Right cardiac atrium (tissue), 5 donors: ENCODE measurements at places on chromosomes 2 and 18. TPM values are rescaled to one million over a fixed set of nuclear protein-coding genes. Genes with fewer than 3 reads are reported as not detected.

VAMP5 gene
- 80.3 TPM for total RNA-seq

MERTK gene
- 9.1 TPM for total RNA-seq

C2orf81 gene
- 1.1 TPM for total RNA-seq

OTOS gene
- total RNA-seq, result not detected

MFSD6 gene
- total RNA-seq, result 30.6 TPM

SPTBN1 gene
- total RNA-seq, result 348 TPM

RGPD3 gene
- total RNA-seq, result 0.25 TPM

CD8A gene
- total RNA-seq, result 2.0 TPM

HOXD4 gene
- not detected for total RNA-seq

COL6A3 gene
- 191 TPM for total RNA-seq

FEV gene
- not detected for total RNA-seq

CDH2 gene
- 338 TPM for total RNA-seq

SIX2 gene
- total RNA-seq, result 0.65 TPM

CREG2 gene
- total RNA-seq, result 1.0 TPM

GPR55 gene
- total RNA-seq, result 0.18 TPM

SLC39A10 gene
- total RNA-seq, result 13.8 TPM

CYP27A1 gene
- 17.0 TPM for total RNA-seq

ATIC gene
- total RNA-seq, result 43.8 TPM

GCG gene
- total RNA-seq, result not detected

MAP3K19 gene
- total RNA-seq, result not detected

PROM2 gene
- total RNA-seq, result 1.6 TPM

MREG gene
- total RNA-seq, result 0.50 TPM

CDK15 gene
- 0.37 TPM for total RNA-seq

REG3G gene
- not detected for total RNA-seq

CSRNP3 gene
- total RNA-seq, result 2.8 TPM

IL1RN gene
- total RNA-seq, result 0.45 TPM
